ENCODE measurements at places on chromosomes 3 and 15.

DNA sequence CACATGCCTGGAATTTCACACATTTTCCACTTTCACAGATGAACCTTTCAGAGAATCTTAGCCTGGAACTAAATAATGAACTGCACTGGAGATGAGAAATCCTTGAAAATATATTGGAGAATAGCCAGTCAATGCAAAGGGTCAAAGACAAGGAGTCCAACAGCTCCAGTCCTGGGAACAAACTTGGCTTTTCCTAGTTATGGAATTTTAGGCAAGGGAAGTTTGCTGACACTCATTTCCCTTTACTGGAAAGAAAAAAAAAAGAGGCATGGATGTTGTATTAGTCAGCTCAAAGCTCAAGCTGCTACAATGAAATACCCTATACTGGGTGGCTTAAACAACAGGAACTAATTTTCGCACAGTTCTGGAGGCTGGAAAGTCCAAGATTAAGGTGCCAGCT lies 690.8 kb upstream of the ARPP21 start:
- H3K27me3 ChIP-seq = no peaks in the 10 kb centered on the region
- no peaks in the 10 kb centered on the region for H3K4me1 ChIP-seq
- no peak for DNase-seq
- no peak overlapping the region for H3K4me3 ChIP-seq
- H3K36me3 ChIP-seq = no peaks in the 10 kb centered on the region

- H3K4me3 ChIP-seq = no peak overlapping the region
- no peak overlapping the region for H3K27ac ChIP-seq
- no peaks in the 10 kb centered on the region for H3K27me3 ChIP-seq
Measured at GRCh38 chr3:155239960-155240359, 53.5 kb downstream of the STRIT1 start.

DNA sequence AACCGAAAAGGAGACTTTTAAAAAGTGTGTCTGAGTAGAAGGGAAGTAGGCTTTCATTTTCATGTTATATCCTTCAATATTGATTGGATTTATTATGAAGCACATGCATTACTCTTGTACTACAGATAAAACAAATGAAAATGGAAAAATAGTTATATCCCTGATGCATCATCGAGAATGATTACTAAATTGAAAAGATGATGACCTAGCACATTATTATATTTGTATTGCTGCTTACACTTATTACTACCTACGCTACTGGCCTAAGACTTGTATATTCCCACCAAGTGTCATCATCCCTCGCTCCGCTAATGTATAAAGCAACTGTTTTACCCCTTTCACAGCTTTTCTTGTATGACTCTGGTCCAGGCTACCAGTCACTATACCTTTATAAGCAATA lies 922.4 kb downstream of the DIPK2A start:
- no peak overlapping the region for H3K27ac ChIP-seq
- no peak overlapping the region for H3K4me3 ChIP-seq
- no peak for DNase-seq
- no peaks in the 10 kb centered on the region for H3K36me3 ChIP-seq
- H3K27me3 ChIP-seq = no peaks in the 10 kb centered on the region

- H3K27ac ChIP-seq = no peak overlapping the region
- H3K27me3 ChIP-seq = no peaks in the 10 kb centered on the region
- no peaks in the 10 kb centered on the region for H3K36me3 ChIP-seq
- no peak for DNase-seq
- H3K4me3 ChIP-seq = no peak overlapping the region
Measured at GRCh38 chr15:39394496-39394895, 186.4 kb upstream of the THBS1 start.

Data from heart right ventricle (tissue), 16 donors.